Bronchial smooth muscle cell (primary cell): ENCODE measurements at places on chromosomes 1 and 21. TPM values are rescaled to one million over a fixed set of nuclear protein-coding genes. Genes with fewer than 3 reads are reported as not detected.

Gene CAPN8
- total RNA-seq: 0.09 TPM in 1 of 2 replicates, not detected in the other

Gene SYTL1
- 0.32 TPM in 1 of 2 replicates, not detected in the other for total RNA-seq

Gene ILDR2
- not detected in 2 replicates for total RNA-seq

Gene MRPL24
- total RNA-seq: 41.3 and 43.3 TPM in 2 replicates

Gene INSRR
- under 0.01 TPM in 1 of 2 replicates, not detected in the other for total RNA-seq

Gene GPX7
- 27.0 and 47.3 TPM in 2 replicates for total RNA-seq
